Panc1 (cell line): ENCODE measurements at places on chromosomes 6 and 20. TPM values are rescaled to one million over a fixed set of nuclear protein-coding genes. Genes with fewer than 3 reads are reported as not detected.

Gene TBX18
- total RNA-seq = 10.1 TPM

Gene MYLK2
- total RNA-seq = 0.87 TPM

Gene CAPN11
- 1.2 TPM for total RNA-seq

Gene BNIP5
- total RNA-seq = not detected

Gene PI16
- not detected for total RNA-seq

Gene GRM1
- not detected for total RNA-seq

Gene MOG
- not detected for total RNA-seq

Gene MUCL3
- total RNA-seq = not detected

Gene GPLD1
- total RNA-seq = 0.98 TPM

Gene PTPRA
- 56.6 TPM for total RNA-seq

Gene CALHM6
- not detected for total RNA-seq

Gene HRH3
- 0.10 TPM for total RNA-seq

Gene CRISP2
- not detected for total RNA-seq

Gene GPR6
- not detected for total RNA-seq

Gene GNAS
- total RNA-seq = 756 TPM

Gene RAET1E
- 1.8 TPM for total RNA-seq

Gene ZSCAN23
- total RNA-seq = 1.6 TPM

Gene DPPA5
- total RNA-seq = not detected

Gene NKAIN4
- 5.5 TPM for total RNA-seq

Gene PDYN
- not detected for total RNA-seq

Gene BTBD9
- 12.8 TPM for total RNA-seq

Gene NEDD9
- 0.28 TPM for total RNA-seq

Gene GHRH
- not detected for total RNA-seq
